ENCODE measurements at places on chromosomes 12 and 14. TPM values are rescaled to one million over a fixed set of nuclear protein-coding genes. Genes with fewer than 3 reads are reported as not detected.

GRCh38 chr14:100323942-100324307 is 786 bp downstream of the SLC25A47 start:
- no peaks in the 10 kb centered on the region for H3K27me3 ChIP-seq
- no peaks in the 10 kb centered on the region for H3K36me3 ChIP-seq
- no peak overlapping the region for H3K4me3 ChIP-seq
- peaks cover 4% of the 10 kb centered on the region for H3K4me1 ChIP-seq
- no peak overlapping the region for H3K27ac ChIP-seq

Gene KRT6C
- total RNA-seq, result 14.8 TPM

GRCh38 chr12:71708658-71709057 is 22.8 kb downstream of the TMEM19 start:
- no peaks in the 10 kb centered on the region for H3K36me3 ChIP-seq
- H3K4me1 ChIP-seq, result peaks cover 9% of the 10 kb centered on the region
- no peak overlapping the region for H3K4me3 ChIP-seq
- no peak overlapping the region for H3K27ac ChIP-seq
- DNase-seq, result no peak
- no peaks in the 10 kb centered on the region for H3K27me3 ChIP-seq

- DNase-seq, result no peak
- H3K4me1 ChIP-seq, result no peaks in the 10 kb centered on the region
- H3K4me3 ChIP-seq, result no peak overlapping the region
- H3K27me3 ChIP-seq, result no peaks in the 10 kb centered on the region
- H3K36me3 ChIP-seq, result no peaks in the 10 kb centered on the region
- no peak overlapping the region for H3K27ac ChIP-seq
These were observed 84.2 kb downstream of the PDE3A start for GRCh38 chr12:20452496-20453010.

Gene CCDC177
- total RNA-seq, result not detected

Gene PLEKHH1
- total RNA-seq, result 15.3 TPM

DNA sequence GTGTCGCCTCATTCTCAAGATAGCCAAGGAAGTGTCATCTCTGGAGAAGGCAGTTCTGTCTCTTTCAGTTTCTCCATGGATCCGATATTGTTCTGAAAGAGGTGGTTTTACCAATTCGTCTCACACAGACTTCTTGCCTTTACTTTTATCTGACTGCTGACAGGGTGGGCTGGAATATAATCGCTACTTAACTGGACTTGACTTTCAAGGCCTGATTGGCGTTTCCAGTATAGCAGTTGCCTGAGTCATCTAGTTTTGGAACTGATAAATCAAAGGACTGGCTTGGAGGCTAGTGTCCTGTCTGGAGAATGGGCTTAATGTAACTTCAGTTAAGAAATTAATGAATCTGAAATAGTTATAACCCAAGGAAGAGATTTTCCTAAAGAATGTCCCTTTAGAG is 21.6 kb downstream of the PRKCH start:
- H3K4me1 ChIP-seq, result peaks cover 70% of the 10 kb centered on the region
- H3K27ac ChIP-seq, result peak overlapping the region; percentile 59
- H3K36me3 ChIP-seq, result no peaks in the 10 kb centered on the region

Gene LRRIQ1
- 0.16 TPM for total RNA-seq

DNA sequence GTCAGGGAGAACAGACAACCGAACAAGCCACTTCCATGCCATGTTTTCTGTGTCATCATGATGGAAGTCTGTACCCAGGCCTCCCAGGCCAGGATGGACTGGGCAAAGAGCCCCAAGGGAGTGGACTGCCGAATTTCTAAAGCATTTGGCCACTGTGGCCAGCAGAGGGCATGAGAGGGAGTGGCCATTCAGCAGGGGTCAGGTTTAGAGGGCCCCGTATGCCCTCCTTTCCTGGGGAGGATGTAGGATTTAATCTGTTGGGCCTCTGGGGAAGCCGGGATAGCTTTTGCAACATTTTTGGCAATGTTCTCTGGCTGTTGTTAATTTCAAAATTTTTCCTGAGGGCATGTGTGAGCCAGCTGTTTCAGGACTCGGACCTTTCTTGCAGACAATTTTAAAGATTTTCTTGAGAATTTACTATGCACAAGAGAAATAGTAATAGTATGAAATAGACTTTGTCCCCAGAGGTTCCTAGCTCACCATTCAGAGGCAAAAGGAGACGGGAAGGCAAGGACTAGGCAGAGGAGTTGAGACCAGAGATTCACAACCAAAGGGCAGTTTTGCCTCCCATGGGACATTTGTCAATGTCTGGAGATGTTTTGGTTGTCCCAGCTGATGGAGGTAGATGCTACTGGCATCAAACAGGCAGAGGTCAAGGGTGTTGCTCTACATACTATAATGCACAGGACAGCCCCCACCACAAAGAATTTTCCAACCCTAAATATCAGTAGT is 18.0 kb downstream of the ACACB start:
- H3K4me3 ChIP-seq, result no peak overlapping the region
- H3K4me1 ChIP-seq, result peaks cover 16% of the 10 kb centered on the region
- H3K27ac ChIP-seq, result no peak overlapping the region
- peak; percentile 75 for DNase-seq

DNA sequence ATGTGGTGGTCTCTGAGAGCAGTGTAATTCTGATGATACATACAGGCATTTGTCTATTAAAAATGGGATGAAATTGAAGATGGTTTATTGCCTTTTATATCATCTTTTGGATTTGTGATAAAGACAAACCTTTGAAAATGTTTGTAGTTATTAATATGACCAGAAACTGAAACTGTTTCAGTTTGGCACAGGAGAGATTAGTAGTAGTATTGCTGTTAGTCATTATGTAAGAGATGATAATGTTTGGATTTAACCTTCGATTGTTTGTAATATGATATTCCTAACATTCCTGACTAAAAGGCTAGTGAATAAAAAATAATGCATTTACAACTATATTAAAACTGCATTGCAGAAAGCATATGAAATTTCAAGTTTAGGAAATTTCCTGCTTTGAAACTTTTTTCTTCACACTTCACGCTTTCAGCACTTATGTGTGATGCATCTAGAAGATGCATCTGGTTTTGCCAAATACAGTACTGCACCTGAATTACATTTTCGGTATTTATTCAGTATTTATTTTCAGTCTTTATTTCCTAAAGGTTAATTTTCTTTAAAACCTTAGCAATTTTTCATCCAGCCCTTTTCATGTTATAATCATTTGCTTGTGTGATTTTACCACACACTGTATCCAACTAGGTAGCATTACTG is 25.5 kb downstream of the ADIPOR2 start:
- no peaks in the 10 kb centered on the region for H3K27me3 ChIP-seq
- H3K4me1 ChIP-seq, result peaks cover 27% of the 10 kb centered on the region
- H3K36me3 ChIP-seq, result no peaks in the 10 kb centered on the region
- H3K27ac ChIP-seq, result no peak overlapping the region
- H3K4me3 ChIP-seq, result no peak overlapping the region

DNA sequence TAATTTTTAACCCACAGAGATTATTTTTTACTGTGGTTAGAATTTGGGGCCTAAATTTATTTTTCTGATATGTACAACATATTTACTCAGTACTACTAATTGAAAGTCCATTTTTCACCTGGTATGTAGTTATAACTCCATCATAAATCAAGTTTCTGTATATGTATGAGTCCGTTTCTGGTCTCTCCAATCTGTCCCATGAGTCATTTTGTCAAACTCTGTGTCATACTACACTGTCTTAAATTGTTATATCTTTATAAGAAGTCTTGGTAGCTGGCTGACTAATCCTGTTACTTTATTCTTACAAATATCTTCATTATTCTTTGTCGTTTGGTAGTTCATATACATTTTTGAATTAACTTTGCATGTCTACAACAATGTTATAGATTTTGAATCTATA is 344.0 kb downstream of the PDZRN4 start:
- DNase-seq, result no peak
- no peaks in the 10 kb centered on the region for H3K4me1 ChIP-seq
- H3K27me3 ChIP-seq, result no peaks in the 10 kb centered on the region
- no peaks in the 10 kb centered on the region for H3K36me3 ChIP-seq

DNA sequence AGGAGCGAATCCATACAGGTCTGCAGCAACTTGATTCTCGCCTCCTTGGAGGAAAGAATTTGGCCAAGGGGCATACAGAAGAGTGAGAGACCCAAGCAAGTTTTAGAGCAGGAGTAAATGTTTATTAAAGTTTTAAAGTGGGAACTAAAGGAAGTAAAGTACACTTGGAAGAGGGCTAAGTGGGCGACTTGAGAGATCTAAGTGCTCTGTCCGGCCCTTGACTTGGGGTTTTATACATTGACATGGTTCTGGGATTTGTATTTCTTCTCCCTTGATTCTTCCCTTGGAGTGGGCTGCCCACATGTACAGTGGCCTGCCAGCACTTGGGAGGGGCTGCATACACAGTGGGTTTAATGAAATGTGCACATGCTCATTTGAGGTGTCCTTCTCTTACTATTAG is 421.2 kb downstream of the TMEM121 start:
- H3K36me3 ChIP-seq, result no peaks in the 10 kb centered on the region
- no peaks in the 10 kb centered on the region for H3K27me3 ChIP-seq
- DNase-seq, result no peak
- no peaks in the 10 kb centered on the region for H3K4me1 ChIP-seq

Gene EIF2B1
- total RNA-seq, result 172 TPM

GRCh38 chr14:88255196-88255595 is 67.9 kb downstream of the KCNK10 start:
- no peak overlapping the region for H3K4me3 ChIP-seq
- no peaks in the 10 kb centered on the region for H3K36me3 ChIP-seq
- no peak overlapping the region for H3K27ac ChIP-seq
- peaks cover 4% of the 10 kb centered on the region for H3K27me3 ChIP-seq

All from suprapubic skin (tissue), 4 donors.